ENCODE measurements at places on chromosomes 7 and 10.

DNA sequence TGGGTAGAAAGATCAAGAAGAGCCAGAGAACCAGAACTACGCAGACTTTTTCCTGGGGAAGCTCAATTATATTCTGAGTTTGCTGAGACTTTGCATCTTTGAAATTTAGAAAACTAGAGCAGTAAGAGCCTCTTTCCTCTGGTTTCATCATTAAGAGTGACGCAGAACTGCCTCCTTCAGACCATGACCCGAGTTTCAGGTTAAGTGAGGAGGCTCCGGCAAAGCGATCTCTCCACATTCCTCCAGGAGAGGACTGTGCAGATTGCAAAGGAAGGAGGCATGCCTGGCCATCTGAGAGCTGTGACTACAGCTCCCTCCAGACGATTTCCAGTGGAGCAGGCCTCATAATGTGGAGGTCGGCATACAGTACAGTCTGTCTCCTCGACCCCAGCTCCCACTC is 115.8 kb upstream of the LANCL2 start:
- no peak for DNase-seq

DNA sequence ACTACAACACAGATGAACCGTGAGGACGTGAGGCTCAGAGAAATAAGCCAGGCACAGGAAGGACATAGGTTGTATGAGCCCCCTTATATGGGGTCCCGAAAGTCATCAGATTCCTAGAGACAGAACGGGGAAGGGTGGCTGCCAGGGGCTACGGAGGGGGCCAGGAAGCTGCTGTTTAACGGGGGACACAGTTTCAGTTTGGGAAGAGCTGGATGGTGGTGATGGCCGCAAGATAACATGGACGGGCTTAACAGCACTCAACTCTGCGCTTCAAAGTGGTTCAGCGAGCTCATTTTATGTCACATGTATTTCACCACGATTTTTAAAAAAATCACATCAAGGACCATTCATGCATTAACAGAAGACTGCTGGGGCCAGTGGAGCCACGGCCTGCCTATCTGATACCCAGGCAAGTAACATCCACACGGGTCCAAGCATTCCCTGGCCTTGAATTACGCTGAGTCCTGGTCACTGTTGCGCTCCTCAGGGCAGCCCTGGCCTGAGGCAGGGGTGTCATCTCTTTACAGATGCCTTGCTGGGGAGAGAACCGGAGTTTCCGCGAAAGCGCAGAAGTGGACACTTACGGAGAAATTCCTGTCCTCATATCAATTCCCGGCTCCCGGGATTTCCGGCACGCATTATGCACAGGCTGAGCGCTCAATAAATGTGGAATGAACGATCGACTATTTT is 1.5 kb downstream of the CARD11 start:
- no peak for DNase-seq

DNA sequence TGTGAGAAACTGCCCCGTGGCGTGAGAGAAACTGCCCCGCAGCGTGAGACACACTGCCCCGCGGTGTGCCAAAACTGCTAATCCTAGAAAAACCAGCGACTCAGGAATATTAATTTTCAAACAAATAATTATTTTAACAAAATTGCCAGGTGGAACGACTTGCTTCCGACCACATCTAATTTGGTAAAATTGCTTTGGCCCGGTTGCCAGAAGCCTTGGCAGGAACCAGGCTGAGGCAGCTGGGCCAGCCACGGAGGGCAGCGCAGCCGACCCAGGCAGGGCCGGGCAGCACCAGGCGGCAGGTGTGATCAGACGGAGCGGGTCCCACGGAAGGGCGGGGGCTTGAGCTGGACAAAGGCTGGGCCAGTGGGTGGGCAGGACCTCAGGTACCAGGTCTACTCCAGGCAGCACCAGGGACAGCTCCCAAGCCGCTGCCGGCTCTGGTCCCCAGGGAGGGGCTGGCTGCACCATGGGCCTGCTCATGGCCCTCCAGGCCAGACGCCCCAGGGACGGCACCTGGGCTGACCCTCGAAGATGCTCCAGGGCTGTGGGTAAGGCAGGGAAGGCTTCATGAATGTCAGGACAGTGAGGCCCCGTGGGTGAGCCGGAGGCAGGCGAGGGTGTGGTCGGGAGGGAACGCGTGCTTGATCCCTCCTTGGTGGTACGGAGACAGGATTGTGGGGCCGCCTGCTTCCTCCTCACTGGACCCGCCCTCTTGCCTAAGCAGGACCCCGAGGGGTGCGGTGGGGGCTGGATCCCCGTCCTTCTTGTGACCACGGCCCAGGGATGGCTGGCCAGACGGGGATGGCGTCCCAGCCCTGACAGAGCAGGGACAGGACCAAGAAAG is 7.7 kb upstream of the ADGRA1 start:
- DNase-seq: no peak

- no peak for DNase-seq
Measured at GRCh38 chr10:77909749-77910375, 16.7 kb downstream of the DLG5 start.

GRCh38 chr10:24579906-24580305 is 143.8 kb downstream of the ARHGAP21 start:
- no peak for DNase-seq

GRCh38 chr7:4189131-4189570 is 492.9 kb upstream of the FOXK1 start:
- DNase-seq: no peak

DNA sequence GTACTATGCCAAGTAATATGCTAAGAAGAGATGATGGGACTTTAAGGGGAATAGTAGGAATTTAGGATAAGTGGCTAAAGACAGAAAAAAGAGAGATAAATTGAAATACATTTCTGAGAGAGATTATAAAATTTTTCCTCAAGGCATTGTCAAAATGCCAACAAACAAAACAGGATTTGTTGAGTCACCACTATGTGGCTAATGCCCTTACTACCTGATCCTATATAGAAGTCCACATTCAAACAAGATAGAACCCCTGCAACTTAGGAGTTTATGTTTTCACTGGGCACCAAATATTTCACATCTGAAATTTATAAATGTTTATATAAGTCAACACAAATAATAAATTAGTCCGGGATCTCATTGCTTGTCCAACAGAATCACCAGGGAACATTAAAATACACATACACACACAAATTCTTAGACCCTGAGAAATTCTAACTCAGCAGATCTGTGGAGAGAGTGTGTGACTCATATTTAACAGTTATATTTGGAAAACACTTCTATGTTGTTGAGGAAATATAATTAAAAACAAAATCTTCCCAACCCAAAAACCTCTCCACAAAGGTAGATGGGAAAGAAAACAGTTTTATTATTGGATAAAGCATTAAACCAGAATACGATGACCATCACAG is 154.3 kb downstream of the PPP1R3A start:
- no peak for DNase-seq

DNA sequence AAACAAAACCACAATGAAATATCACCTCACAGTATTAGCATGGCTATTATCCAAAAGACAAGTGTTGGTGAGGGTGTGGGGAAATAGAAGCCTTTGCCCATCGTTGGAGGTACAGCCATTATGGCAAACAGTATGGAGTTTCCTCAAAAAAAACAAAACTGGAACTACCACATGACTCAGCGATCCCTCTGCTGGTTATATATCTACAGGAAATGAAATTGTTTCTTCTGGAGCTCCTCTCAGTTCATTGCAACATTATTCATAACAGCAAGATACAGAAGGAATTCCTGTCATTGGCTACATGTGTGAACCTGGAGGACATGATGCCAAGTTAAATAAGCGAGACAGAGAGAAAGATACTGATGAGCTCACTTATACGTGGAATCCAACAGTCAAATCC is 2.4 kb upstream of the UBE3C start:
- no peak for DNase-seq

GRCh38 chr10:11057448-11057847 is 39.8 kb downstream of the CELF2 start:
- no peak for DNase-seq

DNA sequence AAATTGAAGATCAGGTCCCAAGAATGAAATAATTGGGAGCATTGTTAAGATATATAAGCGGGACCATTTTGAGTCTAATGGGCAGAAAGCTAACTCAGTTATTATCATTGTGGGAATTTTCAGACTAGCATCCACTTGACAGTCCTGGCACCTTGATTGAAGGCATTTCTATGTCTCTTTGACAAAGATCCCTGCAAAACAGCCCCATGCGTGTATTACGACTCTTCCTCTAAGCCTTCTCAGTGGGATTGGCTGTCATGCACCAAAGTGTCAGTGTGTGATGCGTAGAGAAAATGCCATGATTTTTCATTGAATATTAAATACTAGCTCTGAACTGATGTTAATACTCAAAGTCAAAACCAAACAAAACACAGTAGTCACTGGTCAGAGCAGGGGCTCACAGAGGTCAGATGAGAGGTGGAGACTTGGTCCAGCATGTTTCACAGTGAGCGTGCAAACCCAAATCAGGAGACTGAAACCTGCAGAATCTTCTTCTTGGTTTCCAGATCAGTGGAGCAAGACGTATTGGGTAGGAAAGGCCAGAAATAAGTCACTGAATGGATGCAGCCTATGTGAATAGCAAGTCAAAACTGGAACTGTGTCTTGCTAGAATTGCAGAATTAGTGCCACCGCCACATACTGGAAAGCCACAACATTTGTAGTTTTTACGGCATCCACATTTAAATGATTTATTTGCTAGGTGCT is 303.6 kb upstream of the AKR1E2 start:
- no peak for DNase-seq

- no peak for DNase-seq
Measured at GRCh38 chr10:85862771-85863170, 503.8 kb downstream of the GRID1 start.

DNA sequence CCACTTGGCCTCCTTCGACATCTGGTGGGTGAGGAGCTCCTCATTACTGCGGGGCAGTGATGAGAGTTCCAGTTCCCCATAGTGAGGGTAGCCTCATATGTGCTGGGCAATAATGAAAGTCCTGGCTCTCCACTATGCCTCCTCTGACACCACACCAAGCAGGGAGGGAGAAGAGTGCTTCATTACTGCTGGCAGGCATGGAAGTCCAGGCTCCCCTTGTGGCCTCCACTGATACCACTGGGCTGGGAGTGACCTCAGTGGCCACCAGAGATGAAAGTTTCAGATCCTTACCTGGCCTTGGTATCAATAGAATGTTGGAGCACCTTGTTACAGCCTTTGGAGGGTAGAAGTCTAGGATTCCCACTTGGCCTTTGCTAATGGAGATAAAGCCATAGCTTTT is 6.5 kb downstream of the DUS4L start:
- no peak for DNase-seq

DNA sequence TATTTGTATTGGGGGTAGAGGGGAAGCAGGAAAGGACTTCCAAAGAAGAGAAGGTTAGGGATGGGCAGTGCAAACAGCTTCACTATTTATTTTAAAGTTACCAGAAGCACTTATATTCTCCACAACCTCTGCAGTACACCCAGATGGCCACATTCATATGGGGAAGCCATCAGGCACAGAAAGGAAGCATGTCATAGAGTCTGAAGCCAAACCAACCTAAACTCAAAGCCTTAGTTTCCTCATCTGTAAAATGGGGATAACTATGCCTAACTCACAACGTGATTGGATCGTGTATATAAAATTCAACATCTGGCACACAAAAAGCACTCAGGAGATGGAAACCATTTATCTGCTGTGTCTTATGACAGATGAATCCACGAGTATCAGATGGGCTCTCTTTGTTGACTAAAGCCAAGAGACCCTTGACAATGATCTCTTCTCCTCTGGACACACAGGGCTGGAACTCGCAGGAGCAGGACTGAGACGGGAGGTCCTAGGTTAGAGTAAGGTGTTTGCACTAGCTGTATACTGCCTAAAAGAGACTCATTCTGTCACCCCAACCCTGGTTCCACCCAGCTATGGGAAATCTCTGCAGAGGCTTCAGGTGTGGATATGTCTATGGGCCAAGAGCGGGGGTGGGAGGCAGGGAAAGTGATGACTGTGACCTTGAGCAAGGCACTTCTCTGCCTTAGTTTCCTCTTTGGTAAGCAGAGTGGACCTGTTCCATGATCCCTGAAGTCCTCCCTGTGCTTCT is 1.8 kb downstream of the KIAA1549 start:
- DNase-seq: no peak

DNA sequence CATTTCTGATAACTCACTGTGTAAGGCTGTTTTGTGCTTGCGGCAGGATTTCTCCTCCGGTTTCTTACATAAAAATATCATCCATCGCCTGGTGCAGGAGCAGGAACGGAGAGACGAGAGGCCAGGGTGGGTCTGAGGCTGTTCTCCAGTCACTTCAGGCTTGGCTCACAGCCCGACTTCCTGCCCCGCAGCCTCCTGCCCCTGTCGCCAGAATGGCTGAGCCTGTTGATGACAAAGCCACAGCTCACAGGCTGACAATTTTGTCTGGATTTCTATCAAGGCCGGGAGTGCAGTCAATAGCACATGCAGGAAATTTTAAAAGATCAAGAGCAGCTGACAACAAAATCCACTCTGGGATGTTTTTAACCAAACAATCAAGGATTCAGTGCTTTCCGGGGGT is 229.7 kb upstream of the ZNF32 start:
- no peak for DNase-seq

DNA sequence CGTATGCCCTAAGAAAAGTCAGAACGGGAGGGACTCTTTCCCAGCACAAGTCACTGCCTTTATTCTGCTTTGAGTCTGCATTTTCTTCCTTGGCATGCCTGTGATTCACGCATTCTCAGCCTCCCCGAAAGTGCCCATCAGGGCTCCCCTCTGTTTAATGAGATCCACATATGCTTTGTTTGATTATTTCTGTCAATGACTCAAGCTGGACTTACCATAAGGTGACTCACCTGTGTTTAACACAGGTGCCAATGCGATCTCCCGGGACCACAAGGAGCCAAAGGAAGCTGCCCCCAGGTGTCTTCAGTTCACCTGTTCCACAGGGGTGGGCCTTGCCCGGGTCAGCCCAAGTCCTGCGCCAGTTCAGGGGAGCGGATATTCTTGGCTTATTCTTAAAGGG is 386.0 kb upstream of the SHH start:
- no peak for DNase-seq

DNA sequence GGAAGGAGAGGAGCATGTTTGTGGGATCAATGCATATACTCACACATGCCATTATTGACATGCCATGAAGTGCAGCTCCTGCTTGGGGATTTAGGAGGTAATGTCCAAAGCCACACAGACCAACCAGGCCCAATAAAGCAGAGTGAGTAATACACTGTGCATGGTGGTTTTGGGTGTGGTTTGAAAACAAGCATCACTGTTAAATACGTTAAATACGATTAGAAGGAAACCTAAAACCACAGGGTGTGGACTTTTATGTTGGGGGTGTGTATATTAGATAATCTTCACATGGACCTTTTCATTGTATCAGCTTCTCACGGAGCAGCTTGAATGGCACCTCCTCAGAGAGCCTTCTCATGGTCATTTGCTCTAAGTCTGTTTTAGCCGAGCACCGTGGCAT is 10.4 kb upstream of the EIF3A start:
- DNase-seq: no peak

- DNase-seq: no peak
Measured at GRCh38 chr7:4025694-4026615, 656.1 kb upstream of the FOXK1 start.

- DNase-seq: no peak
Measured at GRCh38 chr7:105097619-105098018, 83.6 kb downstream of the KMT2E start.

DNA sequence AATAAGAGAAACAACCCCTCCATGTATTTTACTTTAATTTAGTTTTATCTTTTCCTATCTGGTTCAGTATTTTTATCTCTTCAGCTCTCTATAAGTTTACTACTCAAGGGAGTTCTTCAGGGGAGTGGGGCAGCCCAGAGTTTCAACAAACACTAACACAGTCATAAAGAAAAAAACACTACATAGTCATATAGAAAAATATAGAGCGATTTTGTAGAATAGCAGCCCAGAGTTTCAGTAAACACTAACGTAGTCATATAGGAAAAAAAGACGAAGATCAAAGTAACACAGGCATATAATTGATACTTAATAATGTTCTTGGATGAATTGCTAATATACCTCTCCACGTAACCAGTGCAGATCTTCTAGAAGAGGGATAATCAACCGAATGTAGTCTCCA is 54.7 kb downstream of the PON1 start:
- DNase-seq: no peak
